ENCODE measurements at places on chromosomes 4 and X.

DNA sequence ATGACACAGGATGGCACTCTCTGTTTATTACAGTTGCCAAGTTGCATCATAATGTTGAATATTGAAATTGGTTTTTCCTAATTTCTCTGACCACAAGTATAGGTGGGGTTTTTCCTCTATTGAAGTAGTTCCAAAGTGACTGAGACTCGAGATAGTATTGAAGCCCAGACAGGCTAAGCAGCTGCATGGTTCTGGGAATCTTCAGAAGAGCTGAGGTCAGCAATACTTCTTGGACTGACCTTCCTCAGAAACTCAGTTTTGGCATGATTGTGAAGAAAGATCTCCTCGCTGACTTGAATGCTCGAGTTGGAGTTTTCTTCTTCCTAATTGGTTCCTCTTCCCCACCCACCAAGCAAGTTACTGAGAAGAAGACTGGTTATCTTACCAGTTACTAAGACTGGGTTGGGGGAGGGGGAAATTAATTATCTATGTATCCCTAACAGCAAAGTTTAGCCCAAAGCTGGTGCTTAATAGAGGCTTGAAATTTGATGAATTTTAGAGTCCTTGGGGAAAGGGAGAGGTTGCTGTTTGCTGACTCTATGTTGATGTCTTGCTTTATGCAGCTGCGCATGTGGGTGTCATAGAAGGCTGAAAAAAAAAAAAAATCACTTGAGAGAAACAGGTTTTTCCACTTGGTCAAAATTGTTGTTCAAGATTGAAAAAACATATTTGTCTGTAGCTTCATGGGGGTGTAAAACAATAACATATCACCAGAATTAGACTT, 91.1 kb downstream of the P2RY10 start:
- no peak for DNase-seq

GRCh38 chr4:10085386-10085785, 31.2 kb downstream of the WDR1 start:
- no peak for DNase-seq

DNA sequence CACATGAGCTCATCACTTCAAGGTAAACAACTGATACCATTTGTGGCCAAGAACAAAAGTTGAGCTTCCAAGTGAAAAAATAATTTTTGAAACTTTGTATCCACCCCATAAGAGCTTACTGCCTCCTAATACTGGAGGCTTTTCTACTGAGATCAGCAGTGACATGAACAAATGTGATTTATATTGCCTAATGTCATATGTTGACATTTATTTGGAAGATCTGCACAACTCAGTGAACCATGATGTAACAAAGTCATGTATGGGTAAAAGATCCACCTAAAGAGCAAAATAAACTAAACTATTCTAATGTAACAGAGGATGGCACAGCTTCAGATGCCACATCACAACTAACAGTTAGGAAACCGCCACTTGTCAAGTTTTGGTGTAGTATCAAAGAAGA, 65.8 kb downstream of the AFAP1 start:
- no peak for DNase-seq

GRCh38 chrX:113868711-113869110, 715.2 kb upstream of the HTR2C start:
- DNase-seq: no peak

GRCh38 chrX:152202886-152203285, 64.5 kb upstream of the MAGEA10 start:
- no peak for DNase-seq

DNA sequence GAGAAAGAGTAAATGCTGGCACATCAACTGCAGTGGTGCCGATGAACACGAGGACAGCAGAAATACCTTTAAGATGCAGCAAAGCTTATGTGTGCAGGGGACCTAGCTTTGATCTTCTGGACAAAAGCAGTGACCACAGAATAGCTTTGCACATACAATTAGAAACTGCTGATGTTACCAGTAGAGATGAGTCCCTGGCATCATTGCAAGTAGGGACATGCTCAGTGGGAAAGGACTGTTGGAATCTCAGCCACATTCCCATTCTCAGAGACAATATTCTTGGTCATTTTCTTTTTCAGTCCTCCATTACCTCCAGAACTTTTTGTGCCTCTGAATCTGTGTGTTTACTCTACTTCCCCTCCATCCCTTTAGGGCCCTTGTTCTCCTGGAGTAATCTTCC, 16.9 kb upstream of the PDLIM3 start:
- DNase-seq: no peak

- DNase-seq: no peak
Measured at GRCh38 chrX:6377103-6377764, 148.6 kb upstream of the NLGN4X start.

DNA sequence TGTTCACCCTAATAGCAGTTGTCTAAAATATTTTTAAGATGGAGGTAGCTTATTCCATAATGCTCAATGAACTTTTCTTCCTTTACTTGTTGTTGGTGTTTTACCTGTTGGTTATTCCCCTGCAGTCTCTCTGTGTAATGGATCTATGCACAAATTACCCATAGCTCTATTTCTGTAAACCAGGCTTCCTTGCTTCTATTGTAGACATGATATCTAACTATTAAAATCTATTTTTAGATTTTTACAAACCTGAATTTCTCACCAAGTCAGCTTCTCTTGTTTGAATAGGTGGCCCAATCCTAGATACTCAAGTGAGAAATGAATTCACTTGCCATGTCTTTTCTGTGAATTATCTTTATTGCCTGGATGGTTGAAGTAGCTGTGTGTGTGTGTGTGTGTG, 24.8 kb downstream of the BMP2K start:
- DNase-seq: no peak

DNA sequence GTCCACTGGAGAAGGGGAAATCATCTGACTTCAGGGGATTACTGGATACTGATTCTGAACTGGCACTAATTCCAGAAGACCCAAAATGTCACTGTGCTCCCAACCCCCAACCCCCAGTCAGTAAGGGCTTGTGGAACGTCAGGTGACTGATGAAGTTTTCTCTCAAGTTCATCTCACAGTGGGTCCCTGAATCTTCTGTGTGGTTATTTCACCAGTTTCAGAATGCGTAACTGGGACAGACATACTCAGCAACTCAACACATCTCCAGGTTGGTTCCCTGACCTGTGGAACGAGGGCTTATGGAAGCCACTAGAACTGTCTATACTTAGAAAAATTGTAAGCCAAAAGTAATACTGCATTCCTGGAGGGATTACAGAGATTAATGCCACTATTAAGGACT, 45.3 kb downstream of the DDX60L start:
- DNase-seq: no peak
